ENCODE measurements at places on chromosomes 2 and 18.

DNA sequence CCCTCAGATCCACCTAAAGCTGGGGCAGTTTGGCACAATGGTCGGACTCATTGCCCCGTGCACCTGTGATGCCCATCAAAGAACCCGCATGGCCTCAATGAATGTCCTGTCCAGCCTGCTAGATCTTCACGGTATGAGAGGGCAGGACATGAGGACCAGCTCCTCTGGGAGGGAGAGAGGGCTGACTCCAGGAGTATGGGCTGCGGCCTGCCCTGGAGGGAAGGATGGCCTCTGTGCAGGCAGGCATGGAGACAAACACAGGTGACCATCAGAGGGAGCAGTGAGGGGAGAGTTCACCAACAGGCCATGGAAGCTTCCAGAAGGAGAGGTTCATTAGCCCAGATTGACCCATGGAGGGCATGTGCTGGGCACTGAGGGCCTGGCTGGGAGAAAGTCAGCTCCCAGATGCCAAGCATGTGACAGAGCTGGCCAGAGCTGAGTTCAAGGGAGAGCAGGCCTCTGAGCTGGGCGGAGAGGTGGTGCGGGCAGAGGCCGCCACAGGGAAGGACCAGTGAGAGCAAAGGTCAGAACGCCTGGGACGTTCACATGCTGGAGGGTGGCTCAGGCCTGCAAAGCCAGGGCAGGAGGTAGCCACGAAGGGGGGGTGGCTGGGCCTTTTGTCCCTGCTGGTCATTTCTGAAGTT, 36.2 kb downstream of the HJURP start:
- DNase-seq = no peak

DNA sequence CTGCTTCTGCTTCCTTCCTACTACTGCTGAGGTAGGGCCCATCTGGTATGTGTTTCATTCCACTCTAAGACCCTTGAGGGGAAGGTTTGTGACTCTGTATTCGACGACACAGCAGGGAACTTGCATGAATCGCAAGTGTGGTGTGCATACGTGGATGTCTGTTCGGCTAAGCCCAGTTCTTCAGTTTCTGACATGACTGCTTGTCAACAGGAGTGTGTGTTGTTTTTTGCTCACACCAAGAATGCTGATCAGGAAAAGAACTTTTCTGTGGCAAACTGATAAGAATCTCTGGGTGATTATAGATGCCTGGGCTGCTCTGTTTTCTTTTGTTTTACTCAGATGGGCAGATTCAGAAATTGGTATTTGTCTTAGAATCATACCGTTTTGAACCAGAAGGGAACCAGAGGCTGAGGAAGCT, 22.0 kb downstream of the TNFRSF11A start:
- DNase-seq = peak; percentile 57

DNA sequence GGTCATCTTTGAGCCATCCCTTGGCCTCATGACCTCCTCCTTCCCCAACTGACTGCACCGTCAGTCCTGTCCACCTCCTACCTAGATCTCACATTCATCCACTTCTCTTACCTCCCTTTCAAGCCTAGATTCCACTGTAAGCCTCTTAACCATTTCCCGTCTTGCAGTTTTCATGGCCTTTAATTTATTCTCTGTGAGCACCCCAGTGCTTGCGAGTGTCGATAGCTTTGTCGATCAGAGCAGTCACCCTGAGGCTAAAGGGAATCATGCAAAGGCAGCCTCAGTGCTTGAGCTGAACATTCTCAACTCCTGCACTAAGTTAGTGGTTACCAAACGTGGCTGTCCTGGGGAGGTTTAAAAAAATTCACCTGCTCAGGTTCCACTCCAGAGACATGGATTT, 14.7 kb downstream of the ARHGAP25 start:
- DNase-seq = no peak

GRCh38 chr2:85085563-85085962, 47.6 kb upstream of the TCF7L1 start:
- no peak for DNase-seq

DNA sequence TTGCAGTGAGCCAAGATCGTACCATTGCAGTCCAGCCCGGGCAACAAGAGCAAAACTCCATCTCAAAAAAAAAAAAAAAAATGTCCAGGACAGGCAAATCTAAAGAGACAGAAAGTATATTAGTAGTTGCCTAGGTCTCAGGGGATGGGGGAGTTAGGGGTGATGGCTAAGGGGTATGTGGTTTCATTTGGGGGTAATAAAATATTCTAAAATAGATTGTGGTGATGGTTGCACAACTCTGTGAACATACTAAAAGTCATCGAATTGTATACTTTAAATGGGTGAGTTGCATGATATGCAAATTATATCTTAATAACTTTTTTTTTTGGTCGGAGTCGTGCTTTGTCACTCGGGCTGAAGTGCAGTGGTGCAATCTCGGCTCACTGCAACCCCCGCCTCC, 34.2 kb upstream of the ACTR2 start:
- DNase-seq = no peak

DNA sequence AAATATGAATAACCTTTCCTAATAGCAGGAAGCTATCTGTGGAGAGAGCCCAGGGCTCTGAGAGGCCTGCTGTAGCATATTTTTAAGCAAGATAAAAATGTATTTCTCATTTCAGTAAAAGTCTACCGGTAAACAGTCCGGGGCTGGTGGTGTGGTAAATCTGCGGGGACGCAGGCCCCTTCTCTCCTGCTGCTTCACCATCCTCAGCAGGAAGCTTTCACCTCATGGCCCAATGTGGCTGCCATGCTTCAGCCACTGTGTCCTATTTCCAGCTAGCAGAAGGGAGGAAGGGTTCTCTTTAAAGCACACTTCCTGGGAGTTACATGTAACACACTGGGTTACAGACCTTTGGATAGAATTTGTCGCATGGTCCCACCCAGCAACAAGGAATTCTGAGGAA, 79.5 kb upstream of the ODC1 start:
- DNase-seq = no peak

DNA sequence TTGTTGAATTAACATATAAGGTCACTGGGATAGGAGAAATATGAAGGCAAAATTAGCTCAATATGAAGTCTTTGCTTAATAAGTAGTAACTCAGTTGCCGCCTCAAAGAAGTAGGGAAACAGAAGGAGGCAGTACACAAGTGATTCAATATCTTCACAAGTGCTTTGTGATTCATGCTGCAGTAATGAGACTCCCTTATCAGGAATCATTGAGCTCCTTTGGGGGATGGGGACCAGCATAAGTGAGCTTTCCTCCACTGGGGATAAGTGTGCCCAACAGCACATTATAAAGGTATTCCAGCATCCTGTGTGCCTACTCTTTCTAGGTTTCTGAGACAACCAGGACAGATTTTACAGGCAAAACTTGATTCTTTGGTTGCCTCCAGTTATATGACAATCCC, 323.4 kb upstream of the UBE2E3 start:
- DNase-seq = no peak

- DNase-seq = no peak
These were observed 39.7 kb downstream of the RFX8 start for GRCh38 chr2:101435001-101435862.

DNA sequence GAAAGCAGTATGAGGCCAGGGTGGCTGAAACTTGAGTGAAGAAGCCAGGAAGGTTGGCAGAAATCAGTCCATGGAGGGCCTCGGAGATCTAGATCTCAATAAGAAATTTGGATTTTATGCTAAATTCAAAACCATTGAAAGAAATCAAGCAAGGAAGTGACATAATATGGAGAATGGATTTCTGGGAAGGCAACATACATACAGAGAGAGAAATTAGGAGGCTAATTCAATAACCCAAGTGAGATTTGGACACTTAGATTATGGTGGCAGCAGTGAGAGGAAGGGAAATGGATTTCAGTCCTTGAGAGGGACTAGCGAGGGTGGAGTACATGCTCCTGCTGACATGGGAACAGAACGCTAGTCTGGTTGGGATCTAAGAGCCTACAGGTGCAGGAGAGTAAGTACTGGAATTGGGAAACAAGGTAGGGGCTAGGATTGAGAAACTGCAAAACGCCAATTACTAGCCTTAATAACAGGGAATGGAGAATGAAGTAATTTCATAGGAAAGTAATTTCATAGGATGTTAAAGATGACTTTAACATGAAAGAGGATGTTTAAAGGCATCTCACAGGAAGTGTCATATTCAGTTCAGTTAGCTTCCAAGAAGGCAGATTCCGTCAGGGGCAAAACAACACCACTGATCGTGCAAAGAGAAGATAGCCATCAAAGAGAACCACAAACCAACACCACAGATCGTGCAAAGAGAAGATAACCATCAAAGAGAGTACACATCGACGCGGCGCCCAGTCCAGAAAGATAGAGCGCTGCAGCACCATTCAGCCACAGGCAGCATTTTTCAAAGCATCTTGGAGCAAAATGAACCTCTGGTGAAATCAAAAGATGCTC, 27.2 kb downstream of the CDKL4 start:
- peak; percentile 92 for DNase-seq

GRCh38 chr18:59022167-59022945, 117.3 kb upstream of the SEC11C start:
- DNase-seq = no peak

GRCh38 chr2:176206682-176207081, 18.2 kb downstream of the HOXD1 start:
- no peak for DNase-seq

DNA sequence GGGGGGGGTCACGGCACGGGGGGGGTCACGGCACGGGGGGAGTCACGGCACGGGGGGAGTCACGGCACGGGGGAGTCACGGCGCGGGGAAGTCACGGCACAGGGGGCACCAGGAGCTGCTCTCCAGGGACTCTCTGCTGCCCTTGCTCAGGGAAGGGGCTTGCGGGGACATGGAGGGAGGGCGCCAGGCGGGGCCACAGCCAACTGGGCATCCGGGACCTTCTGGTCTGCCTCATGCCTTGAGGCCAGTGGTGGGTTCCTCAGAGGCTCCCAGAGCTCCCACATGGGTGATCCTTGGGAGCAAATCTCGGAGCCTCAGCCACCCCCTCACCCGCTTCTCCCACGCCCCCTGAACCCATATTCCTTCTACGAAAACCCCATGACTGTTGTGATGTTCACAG, 55.8 kb upstream of the TMEM18 start:
- no peak for DNase-seq

DNA sequence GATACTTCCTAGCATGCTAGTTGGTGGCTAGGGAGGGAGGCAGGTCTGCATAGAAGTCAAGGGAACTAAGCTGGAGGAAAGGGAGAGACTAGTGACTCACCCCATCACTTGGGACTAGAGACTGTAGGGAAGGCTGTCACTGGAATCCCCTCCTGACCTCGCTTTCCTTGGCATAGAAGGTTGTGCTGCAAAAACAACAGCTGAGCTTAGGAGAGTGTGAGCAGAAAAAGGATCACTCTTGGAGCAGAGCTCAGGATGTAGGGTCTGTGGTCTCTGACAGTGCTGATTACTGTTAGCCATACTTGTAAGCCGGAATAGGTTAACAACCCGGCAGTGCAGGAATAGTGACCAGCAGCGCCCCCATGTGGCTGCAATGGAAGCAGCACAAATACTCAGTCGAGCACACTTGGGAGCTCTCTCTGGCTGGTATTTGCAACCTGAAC, 66.9 kb upstream of the SMAD2 start:
- no peak for DNase-seq

- DNase-seq = no peak
These were observed 74.3 kb downstream of the SNTG2 start for GRCh38 chr2:1024981-1025380.

- DNase-seq = no peak
These were observed 26.4 kb downstream of the ELP2 start for GRCh38 chr18:36155851-36156757.

DNA sequence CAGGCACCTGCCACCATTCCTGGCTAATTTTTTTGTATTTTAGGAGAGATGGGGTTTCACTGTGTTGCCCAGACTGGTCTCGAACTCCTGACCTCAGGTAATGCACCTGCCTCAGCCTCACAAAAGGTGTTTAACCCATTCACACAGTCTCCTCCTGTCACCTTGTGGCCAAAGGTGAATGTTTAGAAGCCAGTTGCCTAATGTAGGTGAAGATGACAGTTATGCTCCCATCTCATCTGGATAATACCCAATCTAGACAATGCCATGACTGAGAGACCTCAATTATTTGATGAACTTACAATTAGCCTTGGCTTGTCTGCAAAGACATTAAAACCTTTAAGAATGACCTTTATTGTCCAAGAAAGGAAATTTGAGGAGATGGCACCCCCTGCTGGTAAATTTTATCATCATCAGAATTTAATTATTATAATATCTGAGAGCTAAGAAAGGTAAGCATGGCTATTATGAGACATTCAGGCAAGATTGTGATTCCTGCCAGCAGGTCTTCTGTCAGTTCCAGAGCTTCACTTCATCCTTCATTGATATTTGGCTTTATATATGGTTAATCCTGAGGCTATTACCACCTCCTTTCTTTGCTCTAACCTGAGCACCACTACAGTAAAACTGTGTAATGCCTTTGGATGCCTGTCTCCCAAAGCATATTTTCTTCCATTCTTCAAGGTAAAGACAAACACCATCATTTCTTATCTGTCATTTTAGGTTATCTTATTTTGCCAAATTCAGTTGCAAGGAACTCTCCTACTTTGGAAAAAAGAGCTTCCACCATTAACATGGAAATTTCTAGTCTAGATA, 117.6 kb downstream of the FAM124B start:
- DNase-seq = peak; percentile 9

- DNase-seq = no peak
These were observed 99.4 kb upstream of the GALNT5 start for GRCh38 chr2:157158111-157158510.

DNA sequence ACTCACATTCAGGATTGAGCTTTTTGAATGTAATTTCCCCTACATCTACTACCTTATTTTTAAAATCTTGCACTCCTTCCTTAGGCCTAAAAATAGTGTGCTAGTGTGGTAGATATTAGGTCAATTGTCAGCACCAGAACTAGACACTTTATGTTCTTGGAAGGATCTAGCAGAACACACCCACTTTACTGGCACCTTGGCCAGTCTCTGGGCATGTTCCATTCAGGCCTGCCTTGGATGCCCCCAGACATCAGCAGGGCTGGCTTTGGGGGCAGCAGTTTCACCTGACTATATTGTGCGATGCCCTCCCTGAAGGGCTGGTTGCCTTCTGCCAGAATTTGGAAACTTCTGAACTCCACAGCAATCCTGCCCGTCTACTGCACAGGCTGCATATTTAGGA, 15.3 kb upstream of the NFE2L2 start:
- no peak for DNase-seq

- no peak for DNase-seq
These were observed 820.8 kb upstream of the FAM98A start for GRCh38 chr2:34419856-34420255.

DNA sequence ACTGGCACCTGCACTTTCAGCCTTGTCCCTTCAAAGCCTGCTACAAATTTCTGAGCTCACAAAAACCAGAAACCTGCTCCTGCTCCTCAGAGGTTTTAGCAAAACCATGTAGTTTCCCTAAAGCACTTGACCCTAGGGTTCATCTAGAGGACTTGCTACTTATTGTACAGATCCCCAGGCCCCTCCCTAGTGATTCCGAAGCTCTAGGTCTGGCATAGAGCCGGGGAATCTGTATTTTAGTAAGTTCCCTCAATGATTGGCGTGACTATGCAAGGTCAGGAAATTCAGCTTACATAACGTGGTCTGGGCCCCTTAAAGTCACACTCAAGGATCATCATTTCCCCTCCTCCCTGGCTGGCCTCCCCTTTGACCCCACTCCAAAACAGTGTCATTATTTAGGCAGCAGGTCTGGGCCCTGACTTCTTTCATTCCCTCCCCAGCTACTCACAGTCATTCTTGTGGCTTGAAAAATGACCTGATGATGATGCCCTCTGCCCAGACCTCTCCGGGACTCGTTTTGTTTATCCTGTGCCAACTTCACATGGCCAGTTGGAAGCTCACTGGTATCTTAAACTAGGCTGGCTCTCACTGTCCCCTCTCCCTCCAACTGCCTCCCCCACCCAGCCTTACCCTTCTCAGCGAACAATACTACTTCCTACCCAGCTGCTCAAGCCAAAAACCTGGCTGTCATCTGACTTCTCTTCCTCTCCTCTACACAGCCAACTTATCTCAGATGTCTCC, 36.0 kb downstream of the WDFY1 start:
- no peak for DNase-seq

Measured in central memory CD4-positive, alpha-beta T cell (primary cell).